ENCODE measurements at places on chromosomes 7 and 10.

DNA sequence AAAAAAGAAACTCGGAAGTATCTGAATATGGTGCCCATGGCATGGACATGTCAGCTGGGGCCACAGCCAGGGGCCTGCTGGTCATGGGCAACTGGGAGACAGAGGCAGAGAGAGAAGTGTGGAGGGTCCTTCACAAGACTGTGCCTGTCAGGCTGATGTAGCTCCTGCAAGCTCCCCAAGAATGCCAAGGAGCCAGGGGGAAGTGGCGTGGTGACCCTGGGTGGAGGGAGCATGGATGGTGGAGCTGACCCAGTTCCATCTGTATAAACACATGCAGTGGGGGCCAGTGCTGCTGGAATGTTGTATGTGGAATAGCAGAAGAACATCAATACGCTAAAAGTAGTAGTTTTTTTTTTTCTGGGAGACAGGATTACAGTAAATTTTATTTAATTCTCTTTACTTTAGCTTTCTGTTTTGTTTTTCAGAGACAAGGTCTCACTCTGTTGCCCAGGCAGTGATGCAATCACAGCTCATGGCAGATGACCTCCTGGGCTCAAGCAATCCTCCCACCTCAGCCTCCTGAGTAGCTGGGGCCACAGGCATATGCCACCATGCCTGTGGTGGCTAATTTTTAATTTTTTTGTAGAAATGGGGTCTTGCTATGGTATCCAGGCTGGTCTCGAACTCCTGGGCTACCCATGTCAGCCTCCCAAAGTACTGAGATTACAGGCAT lies 10.5 kb upstream of the ZMIZ2 start:
- DNase-seq = no peak

- DNase-seq = no peak
Measured at GRCh38 chr10:47182934-47183703, 116.9 kb upstream of the GDF10 start.

GRCh38 chr7:102122026-102122425 lies 164.6 kb upstream of the SH2B2 start:
- no peak for DNase-seq

DNA sequence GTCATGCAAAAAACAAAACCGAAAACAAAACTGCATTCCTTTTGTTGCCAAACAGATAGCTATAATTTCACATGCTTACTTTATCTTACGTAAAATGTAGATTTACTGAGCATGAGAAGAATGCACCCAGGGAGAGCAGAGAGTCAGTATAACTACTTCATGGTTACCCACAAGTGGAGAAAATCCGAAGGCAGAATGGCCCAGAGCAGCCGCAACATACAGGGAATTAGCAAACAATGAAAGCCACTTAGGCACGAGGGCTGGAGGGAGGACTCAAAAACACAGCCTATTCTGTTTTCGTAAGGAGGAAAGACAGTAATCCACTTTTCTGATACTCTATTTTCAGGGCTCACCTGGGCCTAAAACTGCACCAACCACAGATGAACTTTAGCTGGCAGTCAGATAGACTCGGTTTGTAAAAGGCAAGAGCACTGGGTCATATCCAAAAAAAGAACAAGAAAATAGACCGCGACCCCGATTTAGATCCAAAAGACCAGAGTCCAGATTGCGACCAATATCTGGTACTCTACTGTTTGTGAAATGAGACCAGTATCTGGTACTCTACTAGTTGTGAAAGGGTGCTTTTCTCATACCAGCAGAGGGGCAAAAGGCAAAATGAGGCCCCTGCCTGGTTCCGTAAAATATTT lies 1.3 kb downstream of the ITPRIP start:
- DNase-seq = no peak

DNA sequence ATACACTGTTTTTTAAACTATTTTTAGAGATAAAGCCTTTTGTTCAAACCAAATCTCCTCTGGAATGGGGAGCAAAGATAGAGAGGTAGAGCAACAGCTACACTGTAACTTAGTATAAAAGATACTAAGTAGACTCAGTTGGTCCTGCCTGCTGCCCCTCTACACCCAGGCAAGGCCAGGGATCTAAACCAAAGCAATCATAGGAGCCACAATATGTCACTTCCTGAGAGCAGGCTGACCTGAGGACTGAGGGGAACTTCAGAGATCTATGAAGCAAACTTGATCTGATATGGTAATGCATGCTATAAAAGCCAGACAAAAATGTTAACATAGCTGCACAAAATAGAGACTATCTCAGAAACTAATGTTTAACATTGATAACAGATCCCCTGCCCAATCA lies 7.0 kb upstream of the TRDMT1 start:
- DNase-seq = no peak

DNA sequence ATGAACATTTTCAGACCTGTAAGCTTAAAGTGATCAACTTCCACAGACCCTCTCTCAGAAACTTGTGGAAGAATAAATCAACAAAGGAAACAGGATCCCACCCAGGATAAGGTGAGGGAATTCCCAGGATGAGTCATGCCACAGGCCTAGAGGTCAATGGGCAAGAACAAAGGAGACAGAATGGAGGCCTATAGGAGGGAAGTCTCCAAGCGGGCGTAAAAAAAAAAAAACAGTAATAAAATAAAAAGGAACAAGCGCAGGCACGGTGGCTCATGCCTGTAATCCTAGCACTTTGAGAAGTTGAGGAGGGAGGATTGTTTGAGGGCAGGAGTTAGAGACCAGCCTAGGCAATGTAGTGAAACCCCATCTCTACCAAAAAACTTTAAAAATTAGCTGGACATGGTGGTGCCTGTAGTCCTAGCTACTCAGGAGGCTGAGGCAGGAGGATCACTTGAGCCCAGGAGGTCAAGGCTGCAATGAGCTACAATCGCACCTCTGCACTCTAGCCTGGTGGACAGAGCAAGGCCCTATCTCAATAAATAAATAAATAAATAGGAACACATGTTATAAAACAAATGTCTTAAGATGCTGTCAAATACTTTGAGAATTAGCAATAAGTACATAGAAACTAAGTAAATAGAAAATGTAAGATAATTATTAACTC lies 8.4 kb downstream of the SORBS1 start:
- no peak for DNase-seq

GRCh38 chr7:4156190-4156589 lies 525.9 kb upstream of the FOXK1 start:
- DNase-seq = no peak

- no peak for DNase-seq
Measured at GRCh38 chr10:127736222-127736914, 617 bp upstream of the FOXI2 start.

- DNase-seq = no peak
Measured at GRCh38 chr7:75983471-75984129, 10.8 kb downstream of the TMEM120A start.

DNA sequence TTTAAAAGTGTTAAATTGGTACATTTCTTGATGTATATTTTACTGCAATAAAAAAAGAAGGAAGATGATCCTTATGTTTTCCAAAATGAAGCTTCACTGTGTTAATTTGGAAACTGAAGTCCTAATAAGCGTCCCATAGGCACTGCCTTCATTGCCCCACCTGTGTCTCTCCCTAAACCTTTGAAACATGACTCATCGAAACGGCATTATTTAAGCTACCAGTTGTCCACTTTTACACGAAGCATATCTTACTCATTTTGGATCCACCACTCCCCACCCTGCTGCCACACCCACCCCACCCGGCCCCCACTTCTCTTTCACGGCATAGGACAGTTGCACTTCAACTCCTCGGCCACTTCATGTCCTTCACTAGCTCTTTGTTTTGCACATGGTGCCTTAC lies 85.5 kb downstream of the KIAA1549 start:
- no peak for DNase-seq

DNA sequence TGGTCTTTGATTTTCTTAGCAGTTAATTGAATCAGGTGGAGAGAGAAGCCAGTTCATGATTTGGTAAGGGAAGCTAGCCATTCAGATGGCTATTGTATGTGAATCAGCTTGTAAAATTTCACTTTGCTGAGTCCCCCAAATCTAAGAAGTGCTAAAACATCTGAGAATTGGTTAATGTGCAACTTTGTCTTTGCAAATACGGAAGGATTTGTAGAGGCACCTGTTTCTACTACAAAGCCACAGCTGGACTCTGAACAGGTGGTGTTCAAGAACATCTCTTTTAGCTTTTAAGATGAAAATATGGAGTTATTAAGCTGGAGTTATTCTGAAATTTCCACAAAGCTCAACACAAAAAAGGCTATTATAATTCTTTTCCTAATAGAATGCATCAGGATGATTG lies 132.6 kb downstream of the VPS50 start:
- DNase-seq = no peak

DNA sequence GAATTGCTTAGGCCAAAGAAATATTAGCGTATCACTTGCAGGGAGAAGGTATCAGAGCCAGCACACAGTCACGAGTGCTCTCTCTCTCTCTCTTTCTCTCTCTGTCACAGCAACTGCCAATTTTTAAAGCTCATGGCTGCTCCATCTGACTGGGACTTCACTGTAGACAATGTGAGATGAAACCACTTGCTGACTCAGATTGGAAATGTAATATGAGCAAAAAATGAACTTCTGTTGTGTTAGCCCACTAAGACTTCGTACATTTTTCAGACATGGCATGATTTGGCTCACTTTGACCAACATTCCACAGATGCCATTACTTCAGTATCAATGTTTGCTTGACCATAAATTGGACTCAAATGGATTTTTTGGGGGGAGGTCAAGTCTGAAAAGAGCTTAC lies 68.1 kb downstream of the DGKB start:
- DNase-seq = no peak

DNA sequence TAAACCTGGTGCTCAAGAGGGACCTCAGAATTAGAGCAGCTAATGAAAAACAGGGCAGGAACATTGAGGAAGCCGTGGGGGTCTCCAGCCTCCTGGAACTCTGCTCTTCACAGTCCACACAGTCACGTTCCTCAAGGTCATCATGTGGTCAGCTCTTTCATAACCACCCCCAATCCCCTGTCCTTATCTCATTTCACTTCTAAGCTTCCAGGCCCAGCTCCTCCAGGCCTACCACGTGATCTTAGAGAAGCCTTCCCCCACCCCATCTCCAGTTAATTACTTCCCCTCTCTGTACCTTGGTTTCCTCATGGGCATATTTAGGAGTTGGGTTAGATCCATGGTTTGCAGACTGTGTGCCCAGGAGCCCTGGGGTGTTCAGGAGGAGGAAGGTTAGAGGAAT lies 106.4 kb upstream of the TCF7L2 start:
- no peak for DNase-seq

GRCh38 chr10:17056781-17057428 lies 72.7 kb downstream of the CUBN start:
- no peak for DNase-seq

DNA sequence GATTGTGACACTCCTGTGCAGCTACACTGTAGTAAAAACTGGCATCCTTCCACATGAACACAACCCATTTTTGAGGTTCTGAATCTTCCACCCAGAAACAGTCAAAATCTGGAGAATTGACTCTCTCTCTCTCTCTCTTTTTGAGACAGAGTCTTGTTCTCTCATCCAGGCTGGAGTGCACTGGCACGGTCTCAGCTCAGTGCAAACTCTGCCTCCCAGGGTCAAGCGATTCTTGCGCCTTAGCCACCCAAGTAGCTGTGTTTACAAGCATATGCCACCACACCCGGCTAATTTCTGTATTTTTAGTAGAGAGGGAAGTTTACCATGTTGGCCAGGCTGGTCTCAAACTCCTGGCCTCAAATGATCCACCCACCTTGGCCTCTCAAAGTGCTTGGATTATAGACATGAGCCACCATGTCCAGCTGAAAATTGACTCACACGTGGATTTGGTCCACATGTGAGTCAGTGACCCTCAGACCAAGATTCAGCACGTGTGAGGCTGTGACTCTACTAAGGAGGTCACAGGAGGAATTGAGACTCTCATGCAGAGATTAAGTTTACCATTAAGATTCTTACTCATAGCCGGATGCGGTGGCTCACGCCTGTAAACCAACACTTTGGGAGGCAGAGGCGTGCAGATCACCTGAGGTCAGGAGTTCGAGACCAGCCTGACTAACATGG lies 12.1 kb upstream of the ZNF107 start:
- no peak for DNase-seq

- no peak for DNase-seq
Measured at GRCh38 chr10:12636571-12636970, 287.2 kb downstream of the CAMK1D start.

GRCh38 chr7:90262438-90262837 lies 17.5 kb downstream of the CFAP69 start:
- DNase-seq = no peak

DNA sequence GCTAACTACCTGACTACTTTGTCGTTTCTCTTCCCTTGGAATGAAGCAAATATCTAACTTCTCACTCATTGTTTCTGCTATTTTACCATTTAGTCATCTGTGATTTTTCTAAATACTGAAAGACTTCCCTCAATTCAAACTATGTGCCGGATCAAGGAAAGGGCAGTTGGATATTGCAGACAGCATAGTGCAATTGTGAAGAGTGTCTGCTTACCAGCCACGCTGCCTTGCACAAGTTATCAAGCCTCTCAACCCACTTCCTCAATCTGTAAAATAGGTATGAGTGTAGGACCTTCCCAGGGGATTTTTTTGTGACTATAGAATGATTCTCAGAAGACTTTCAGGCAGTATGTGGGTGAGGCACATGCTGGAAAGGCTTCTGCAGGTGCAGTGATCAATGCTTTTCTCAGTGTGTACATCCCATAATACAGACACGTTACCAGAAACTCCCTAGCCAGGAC lies 54.3 kb downstream of the EGFR start:
- DNase-seq = no peak

DNA sequence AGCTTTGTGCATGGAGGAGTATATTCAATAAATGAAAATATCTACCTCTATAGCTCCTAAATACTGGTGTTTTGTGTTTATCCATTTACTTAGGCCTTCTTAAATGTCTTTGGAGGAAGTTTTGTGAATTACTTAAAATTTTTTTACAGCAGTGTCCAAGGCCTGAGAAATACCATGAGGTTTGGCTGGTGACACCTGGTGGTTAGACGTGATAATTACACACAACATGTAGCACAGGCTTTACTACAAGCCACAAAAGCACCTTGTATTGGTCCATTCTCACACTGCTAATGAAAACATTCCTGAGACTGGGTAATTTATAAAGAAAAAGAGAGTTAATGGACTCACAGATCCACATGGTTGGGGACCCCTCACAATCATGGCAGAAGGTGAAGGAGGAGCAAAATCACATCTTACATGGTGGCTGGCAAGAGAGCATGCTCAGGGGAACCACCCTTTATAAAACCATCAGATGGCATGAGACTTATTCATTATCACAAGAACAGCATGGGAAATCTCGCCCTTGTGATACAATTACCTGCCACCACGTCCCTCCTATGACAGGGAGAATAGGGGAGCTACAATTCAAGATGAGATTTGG lies 20.6 kb downstream of the HYAL4 start:
- DNase-seq = peak; percentile 51
